ENCODE measurements at places on chromosomes 6 and 20. TPM values are rescaled to one million over a fixed set of nuclear protein-coding genes. Genes with fewer than 3 reads are reported as not detected.

Gene GJA10
- total RNA-seq = not detected

Gene NEU1
- 29.7 TPM for total RNA-seq

Gene VWA7
- total RNA-seq = 1.2 TPM

Gene ACTL10
- total RNA-seq = not detected

Gene TNFAIP3
- total RNA-seq = 11.9 TPM

Gene SH3BGRL2
- total RNA-seq = 0.35 TPM

Gene OGFR
- total RNA-seq = 45.6 TPM

Gene LY6G6C
- not detected for total RNA-seq

Gene COL19A1
- not detected for total RNA-seq

Gene TPBG
- total RNA-seq = 42.7 TPM

Gene ASXL1
- total RNA-seq = 32.1 TPM

Gene EDN3
- 0.10 TPM for total RNA-seq

Gene MUC22
- total RNA-seq = 0.05 TPM

Gene TPX2
- 117 TPM for total RNA-seq

Gene HSPA1A
- total RNA-seq = 388 TPM

Data from A549 treated with CpdA at 1 μM for 4 hours (cell line).